ENCODE measurements at places on chromosomes 12 and 14.

- DNase-seq = peak; percentile 25
Observed at GRCh38 chr14:70640938-70641547, 673 bp upstream of the TTC9 start.

DNA sequence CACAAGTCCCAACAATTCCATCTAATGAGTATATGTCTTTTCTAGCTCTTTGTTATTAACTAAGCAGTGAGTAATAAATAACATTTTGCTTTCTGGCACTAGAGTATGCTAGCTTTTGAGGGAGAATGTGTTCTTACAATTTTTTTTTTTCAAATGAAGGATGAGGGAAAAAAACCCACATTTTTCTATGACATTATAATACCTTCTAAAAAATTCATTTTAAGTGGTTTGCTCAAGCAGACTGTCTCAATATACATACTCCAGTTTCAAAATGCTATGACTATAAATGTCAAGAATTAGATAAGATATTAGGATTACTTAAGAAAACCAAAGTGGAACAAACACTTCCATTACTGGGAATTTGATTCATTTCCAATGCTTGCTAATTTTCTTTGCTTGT is 394.6 kb downstream of the C12orf75 start:
- DNase-seq = no peak

DNA sequence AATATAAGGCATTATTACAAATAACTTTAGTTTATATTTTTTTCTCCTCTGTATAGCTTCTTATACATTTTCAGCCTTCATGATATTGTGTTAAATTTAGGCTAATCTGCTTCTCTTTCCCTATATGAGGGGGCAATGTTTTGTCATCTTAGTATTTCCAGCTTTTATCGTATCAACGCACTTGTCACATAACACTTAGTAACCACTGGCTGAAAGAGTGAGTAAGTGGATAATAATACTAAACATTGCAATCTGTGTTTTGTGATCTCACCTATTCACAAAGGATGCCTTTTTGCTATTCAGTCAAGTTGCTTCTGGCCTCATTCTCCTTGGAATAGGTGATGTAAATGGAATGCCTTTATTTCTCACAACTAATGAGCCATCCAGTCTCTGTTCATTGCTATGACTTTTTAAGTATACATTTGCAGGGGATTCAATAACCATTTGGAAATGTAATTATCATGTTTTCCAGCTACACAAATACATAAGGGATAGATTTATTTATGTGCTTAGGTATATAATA is 260.9 kb downstream of the BMP4 start:
- no peak for DNase-seq

DNA sequence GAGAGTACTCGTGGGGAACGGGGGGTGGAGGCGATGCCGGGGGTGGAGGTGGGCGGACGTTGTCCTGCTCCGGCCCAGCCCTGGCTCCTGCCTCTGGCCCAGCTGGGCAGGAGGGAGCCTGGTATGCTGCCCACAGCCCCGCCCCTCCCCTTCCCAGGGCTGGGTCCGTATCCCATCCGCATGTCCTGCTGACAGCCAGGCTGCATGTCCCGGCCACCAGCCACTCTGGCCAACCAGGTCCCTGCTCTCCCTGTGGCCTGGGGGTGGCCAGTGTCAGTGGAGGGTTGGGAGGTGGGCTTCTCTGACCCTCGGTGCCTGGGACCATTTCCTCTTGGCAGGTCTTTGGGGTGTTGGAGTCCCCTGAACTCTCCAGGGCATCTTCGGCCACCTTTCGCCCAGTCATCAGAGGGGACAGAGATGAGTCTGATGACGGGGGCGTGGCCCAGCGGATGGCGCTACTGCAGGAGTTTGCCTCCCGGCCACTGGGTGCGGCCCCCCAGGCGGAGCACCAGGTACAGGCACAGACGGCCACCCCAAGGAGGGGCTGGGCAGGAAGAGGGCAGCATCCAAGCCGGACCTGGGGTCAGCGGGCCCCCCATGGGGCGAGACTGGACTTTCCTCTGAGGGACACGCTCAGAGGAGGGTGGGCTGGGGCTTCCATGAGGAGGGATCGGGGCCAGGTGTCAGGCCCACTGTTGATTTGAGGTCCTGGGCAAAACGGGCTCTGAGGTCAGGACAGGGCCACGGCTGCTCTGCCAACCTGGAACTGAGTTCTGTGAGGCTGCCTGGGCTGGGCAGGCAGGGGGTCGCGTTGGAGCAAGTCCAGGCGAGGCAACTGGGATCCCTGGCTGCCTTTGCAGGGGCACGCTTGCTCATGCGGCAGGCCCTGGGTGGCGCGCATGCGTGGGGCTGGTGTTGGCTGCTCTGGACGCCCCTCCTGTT is 20.2 kb downstream of the CEP170B start:
- DNase-seq = no peak

- DNase-seq = no peak
Observed at GRCh38 chr12:105740369-105740768, 398.4 kb downstream of the NUAK1 start.

GRCh38 chr14:103509864-103510723 is 12.5 kb downstream of the CKB start:
- DNase-seq = no peak

- no peak for DNase-seq
Observed at GRCh38 chr12:82223426-82223825, 134.8 kb downstream of the CCDC59 start.

- no peak for DNase-seq
Observed at GRCh38 chr12:109727746-109728726, 14.4 kb downstream of the FAM222A start.

- no peak for DNase-seq
Observed at GRCh38 chr12:32454866-32455265, 55.5 kb downstream of the FGD4 start.

DNA sequence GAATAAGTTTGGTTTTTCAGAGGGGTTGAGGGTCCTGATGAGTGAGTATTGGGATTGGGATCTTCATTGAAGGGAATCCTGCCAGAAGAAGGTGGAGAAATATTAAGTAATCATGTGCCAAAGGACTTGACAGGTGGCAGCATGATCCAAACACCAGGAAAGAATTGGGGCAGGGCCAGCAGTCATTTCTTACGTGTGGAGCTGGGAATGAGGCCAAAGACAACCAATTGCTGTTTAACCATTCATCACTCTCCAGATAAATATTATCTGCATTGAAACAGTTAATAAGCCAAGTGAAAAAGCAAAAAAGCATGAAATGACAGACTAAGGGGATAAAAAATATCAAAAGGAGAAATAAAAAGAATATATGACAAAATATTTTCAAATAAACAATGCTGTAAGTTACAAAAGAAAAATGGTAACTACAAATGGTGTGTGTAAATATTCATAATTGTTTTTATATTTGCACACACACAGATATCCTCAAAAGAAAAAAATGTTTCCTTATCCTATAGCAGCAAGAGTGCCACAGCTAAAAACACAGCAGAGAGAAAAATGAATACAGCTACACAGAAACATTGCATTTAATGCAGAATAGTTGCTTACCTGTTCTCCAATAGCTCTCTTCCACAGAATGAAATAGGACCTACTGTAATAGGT is 26.2 kb downstream of the C2CD5 start:
- no peak for DNase-seq

- DNase-seq = no peak
Observed at GRCh38 chr12:28558250-28558649, 368.0 kb downstream of the CCDC91 start.

DNA sequence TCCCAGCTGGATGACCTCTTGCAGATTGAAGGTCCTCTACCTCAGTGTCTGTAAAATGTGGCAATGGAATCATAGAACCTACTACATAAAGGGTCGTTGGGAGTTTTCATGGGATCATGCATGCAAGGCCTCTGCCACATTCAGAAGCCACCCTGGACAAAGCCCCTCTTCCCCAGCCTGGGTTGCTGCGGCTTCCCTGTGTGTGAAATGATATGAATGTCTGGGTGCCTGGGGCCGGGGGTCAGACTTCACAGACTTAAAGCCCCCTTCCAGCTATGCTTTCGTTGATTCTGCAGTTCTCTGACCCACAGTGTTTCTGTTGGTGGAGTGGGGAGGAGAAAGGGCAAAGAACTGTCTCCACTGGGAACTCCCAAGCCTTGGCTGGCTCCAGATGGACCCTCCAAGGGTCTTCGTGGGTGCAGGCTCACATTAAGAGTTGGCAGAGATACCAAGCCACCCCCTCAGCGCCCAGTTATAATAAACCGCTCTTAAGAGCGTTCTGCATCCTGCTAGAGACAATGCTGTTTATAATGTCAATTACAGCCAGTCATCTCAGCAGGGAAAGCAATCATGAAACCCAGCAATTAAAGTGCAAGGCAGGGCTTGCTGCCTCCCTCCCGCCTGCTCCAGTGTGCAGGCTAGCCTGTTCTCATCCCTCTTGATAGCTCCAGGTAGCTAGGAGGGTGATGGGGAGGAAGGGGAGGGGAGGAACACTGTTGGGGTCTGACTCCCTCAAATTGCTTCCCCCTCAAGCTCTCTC is 210.9 kb upstream of the FKBP4 start:
- DNase-seq = no peak

GRCh38 chr14:105196265-105196960 is 15.3 kb upstream of the NUDT14 start:
- DNase-seq = no peak

GRCh38 chr14:104794993-104795780 is at the start of gene AKT1:
Gene AKT1, minus strand, starts transcription at chr14:104795748. Its CDS starts 3,105 bp downstream, at chr14:104792643.
- DNase-seq = no peak

- DNase-seq = no peak
Observed at GRCh38 chr12:79098530-79098929, 234.0 kb downstream of the SYT1 start.

GRCh38 chr14:67168110-67168441 is 21.2 kb upstream of the GARIN2 start:
- DNase-seq = no peak
